ENCODE measurements at places on chromosomes 7 and 10.
A peak's percentile ranks its signal among the peaks of the same experiment; 100 is the strongest.

GRCh38 chr10:131816157-131816775 lies 84.5 kb upstream of the PPP2R2D start:
- DNase-seq: no peak

DNA sequence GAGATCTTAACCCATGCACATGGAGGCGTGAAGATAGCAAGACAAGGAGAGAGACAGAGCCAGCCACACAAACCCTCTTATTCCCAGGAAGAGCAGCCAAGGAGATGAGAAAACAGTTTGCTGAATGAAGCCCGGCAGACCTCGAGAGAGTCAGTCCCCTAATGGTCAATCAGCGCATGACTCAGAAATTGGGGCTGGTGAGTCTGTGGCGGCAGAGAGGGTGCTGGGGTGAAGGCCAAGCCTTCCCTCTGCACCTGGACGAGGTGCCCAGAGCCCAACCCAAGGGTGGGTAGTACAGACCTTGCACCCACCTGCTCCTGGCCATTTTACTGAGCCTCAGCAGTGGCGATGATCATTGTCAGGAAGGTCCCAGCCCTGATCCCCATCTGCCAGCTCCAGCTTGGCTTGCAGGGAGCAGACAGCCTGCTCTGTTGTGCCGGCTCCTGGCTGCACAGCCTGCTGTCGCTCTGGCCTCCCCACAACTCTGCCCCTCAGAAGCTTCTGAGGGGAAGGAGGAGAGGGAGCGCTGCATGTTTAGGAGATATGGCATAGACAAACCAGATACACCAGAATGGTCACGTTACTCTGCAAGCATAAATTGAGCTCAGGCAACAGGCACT lies 256.6 kb downstream of the RPS24 start:
- no peak for DNase-seq

DNA sequence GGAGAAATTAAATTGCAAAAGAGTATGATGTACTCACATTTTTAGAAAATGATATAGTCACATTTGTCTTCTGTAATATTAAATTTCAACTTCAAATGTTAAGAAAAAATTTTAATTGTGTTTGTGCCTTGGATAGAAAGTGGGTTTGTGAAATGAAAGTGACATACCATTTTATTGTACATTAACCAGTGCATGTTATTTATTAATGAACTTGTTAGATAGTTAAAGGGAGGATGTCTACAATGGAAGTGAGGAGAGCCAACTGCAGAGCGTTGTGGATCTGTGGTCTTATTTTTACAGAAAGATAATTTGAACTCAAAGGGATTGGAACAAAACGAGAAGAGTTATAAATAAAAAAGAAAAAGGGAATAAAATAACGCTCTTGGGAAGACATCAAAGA lies 291.7 kb downstream of the ARL4A start:
- DNase-seq: no peak

DNA sequence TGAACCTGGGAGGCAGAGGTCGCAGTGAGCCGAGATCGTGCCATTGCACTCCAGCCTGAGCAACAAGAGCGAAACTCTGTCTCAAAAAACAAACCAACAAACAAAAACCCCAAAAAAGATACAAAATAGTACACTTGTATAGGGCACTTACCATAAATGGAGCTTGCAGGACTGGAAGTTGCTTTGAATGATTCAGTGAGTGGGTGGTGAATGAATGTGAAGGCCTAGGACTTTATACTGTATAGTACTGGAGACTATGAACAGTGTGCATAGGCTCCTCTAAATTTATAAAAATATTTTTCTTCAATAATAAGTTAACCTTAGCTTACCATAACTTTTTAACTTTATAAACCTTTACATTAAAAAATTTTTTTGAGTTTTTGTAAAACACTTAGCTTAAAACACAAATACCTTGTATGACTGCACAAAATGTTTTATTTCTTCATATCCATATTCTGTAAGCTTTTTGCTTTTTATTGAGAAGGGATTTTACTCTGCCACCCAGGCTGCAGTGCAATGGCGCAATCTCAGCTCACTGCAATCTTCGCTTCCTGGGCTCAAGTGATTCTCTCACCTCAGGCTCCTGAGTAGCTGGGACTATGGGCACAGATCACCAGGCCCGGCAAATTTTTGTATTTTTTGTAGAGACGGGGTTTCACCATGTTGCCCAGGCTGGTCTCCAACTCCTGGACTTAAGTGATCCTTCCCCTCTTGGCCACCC lies 6.9 kb upstream of the H2AZ2 start:
- DNase-seq: no peak

DNA sequence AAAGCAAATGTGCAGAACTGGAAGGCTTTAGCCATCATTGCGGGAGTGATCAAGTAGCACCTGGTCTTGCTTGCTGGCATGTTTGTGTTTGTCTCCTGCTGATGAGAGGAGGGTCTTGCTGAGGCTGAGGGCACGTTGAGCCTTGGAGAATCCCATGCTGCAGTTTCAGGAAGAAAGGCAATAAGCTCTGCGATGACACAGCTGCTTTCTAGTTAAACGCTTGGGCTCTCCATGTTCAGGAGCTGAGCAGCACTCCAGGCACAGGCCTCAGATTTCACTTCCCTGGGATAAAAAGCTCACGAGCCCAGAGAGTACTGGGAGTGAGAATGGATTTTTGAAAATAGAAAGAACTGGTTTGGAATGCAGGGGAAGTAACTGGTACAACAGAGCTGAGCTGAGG lies 100.8 kb downstream of the LRRC18 start:
- DNase-seq: no peak

DNA sequence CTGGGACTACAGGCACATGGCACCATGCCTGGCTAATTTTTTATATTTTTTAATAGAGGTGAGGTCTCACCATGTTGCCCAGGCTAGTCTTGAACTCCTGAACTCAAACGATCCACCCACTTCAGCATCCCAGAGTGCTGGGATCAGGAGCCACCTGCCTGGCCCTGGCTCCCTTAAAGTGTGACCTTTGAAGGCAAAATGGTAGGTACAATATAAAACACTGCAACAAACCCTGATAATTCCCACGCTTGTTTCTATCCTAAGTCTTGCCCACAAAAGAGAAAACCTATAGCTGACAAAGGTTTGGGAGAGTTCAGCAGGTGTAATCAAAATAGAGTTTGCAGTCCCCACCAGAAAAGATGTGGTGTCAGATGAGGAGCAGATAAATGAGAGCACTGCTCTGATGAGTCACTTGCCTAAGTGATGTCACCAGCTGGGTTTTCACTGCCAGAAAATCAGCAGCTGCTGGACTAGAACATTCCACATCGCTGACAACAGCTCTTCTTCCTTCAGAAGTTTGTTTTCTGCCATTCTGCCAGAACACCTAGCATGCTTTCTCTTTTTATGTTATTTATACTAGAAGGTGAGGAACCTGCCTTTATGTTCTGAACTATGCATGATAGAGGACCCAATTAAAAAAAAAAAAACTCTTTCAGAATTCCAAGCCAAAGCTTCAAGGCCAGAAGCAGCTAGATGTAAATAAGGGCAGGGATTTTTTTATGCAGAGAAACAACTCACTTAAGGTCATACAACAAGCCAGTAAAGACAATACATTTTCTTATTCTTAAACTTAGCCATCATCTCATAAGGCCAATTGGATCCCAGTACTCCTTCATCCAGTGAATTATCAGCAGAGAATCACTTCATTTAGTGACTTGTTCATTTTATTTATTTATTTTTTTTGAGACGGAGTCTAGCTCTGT lies 18.0 kb downstream of the PURB start:
- peak; percentile 87 for DNase-seq

- no peak for DNase-seq
These were observed 184.4 kb downstream of the MDFIC start for GRCh38 chr7:115106316-115106715.

GRCh38 chr7:99029466-99030435 lies 114.2 kb downstream of the SMURF1 start:
- DNase-seq: peak; percentile 54

DNA sequence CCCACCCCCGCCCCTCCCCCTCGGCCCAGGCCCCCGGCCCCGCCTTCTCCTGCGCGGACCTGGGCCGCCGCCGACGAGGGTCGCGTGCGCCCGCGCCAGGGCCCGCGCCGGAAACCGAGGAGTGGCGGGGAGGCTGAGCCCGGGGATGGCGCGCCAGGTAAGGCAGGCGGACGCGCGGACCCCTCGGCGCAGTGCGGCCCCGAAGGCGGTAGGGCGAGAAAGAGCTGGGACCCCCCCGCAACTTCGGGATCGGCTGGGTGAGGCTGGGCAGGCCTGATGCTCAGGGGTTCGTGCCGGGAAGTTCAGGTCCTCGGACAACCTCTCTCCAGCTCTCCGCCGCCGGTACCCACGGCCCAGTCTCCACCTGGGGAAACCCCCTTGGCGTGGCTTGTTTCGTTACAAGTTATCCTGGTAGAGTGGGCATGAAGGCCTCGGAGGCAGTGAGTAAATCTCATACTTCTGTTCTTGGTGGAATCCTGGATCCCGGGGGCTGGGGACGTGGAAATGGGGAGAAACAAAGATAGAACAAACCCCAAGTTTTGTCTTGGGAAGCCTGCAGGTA lies 58.4 kb downstream of the ZNF467 start:
- no peak for DNase-seq

DNA sequence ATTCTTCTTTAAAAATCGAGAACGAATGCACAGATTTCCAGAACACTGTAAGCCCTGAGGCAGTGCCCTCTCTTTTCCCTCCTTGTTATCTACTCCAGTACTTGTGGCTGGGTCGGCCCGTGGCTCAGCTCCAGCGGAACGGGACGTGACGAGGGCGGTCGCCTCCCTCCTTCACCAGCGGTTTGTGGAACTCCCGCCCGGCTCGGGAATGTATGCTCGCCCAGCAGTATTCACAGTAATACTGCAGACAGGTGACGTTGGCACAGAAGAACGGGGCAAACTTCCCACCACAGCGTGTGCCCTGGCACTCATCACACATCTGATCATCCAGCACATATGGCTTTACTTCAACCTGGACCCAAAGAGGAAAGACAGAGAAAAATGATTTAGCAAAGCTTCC lies 128.5 kb downstream of the BTAF1 start:
- no peak for DNase-seq

GRCh38 chr7:104903846-104904245 lies 110.2 kb upstream of the KMT2E start:
- DNase-seq: no peak

DNA sequence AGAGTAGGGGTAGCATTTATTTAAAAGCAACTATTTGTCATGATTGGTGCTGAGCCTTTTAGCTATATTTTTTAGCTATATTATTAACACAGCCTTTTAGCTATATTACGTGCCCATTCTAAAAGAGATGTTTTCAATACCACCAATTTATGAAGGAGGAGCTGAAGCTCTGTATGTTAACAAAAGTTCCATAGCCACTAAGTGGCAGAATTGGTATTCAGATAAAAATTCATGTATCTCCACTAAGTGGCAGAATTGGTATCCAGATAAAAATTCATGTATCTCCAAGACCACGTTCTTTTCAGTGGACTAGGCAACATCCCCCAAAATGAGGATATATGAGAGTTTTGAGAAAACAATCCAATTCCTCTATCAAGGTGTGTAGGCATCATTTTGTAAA lies 268.6 kb downstream of the HGF start:
- DNase-seq: peak; percentile 83

- DNase-seq: no peak
These were observed 22.0 kb downstream of the DENND10 start for GRCh38 chr10:119125942-119126341.

DNA sequence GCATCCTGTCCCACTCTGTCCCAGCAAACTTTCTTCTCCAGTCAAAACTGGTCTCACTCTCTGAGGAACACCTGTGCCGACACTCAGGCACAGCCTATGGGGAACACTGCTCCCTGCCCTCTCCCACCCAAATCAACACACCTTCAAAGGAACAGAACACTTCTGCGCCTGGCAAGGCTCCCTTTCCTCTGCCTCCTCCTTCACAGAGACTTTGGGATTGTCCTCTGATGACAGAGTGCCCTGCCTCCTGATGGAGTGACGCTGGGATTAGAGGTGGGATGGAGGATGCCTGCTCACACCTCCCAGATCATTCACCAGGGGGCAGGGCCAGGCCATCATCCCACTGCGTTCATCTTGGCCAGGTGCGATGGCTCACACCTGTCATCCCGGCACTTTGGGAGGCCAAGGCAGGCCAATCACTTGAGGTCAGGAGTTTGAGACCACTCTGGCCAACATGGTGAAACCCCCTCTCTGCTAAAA lies 26.5 kb downstream of the KLF6 start:
- no peak for DNase-seq

DNA sequence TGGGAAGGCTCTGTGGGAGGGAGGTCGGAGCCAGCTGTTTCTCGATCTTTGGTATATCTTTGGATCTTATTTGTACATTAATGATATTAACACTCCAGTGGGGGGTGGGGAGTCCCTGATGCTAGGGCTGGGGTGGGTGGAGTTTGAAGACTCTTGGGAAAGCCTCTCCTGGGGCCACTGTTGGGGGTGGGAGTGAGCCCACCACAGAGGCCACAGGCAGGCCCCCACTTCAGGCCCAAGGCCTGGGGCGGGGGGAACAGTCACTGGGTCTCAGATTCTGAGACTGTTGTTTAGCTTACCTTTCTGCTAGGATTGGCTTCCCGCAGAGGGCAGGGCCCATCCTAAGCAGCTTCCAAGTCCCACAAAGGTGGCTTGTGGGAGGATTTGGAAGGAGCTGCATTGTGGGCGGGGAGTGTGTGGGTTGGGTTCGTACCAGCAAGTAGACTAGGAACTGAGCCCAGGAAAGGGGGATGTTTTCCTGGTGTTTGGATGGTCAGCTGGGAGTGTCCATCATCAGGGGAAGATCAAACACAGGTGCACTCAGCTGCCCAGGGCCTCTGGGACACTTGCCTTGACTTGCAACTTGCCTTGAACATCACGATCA lies 11.9 kb downstream of the YKT6 start:
- DNase-seq: no peak

GRCh38 chr10:85847085-85847484 lies 519.5 kb downstream of the GRID1 start:
- no peak for DNase-seq

DNA sequence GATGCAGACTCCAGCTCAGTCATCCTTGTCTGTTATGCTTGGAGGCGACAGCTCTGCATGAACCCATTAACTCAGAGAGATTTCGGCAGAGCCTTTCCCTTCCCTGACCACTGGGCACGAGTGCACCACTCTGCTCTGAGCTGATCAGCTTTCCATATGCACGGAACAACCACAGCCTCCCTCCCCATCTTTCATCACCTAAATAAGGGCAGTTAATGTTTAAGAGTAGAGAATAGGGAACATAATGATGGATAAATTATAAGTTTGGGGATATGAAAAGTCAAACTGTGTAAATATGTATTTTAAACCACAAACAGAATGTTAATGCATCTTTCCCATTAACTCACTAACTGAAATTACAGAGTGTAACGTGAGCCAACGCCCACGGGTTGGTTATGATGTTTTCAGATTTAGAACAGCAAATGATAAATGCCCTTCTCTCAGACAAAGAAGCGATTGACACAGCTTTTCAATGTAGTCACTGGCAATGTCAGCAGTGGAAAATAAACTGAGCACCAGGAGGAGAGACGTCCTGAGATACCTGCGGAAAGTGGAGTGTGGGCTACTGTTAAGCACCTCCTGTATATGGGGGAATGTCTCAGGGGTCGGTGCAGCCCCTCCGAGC lies 658.2 kb downstream of the LRMDA start:
- DNase-seq: no peak

DNA sequence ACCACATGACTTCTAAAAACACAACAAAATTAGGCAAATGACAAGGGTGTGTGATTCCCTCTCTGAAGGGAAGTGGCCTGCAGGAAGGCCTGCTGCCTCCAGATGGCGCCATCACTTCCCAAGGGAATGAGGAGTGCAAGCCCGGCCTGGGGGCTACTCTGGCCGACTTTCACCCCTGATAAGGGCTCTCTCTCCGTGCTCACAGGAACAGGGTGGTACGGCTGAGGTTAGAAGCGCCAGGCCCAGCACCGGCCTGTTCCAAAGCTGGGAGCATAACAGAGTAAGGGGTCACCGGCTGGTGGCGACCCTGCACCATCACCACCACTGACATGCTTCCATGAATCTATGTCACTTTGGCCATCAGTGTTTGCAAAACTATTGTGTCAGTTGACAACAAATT lies 13.1 kb downstream of the RBP3 start:
- peak; percentile 49 for DNase-seq
